Naive thymus-derived CD4-positive, alpha-beta T cell (primary cell): ENCODE measurements at places on chromosomes 3 and 15. TPM values are rescaled to one million over a fixed set of nuclear protein-coding genes. Genes with fewer than 3 reads are reported as not detected.
A peak's percentile ranks its signal among the peaks of the same experiment; 100 is the strongest.

The CRABP1 gene
- total RNA-seq: not detected

The TMEM41A gene
- total RNA-seq: 29.1 TPM

The PLCH1 gene
- total RNA-seq: 0.56 TPM in 2 replicates

The PLA2G4D gene
- not detected for total RNA-seq

The CACNA2D3 gene
- 0.27 TPM for total RNA-seq

The UQCRC1 gene
- total RNA-seq: 91.7 TPM

The PCOLCE2 gene
- total RNA-seq: not detected

- no peak overlapping the region for H3K4me3 ChIP-seq
- H3K36me3 ChIP-seq: no peaks in the 10 kb centered on the region
- H3K27ac ChIP-seq: no peak overlapping the region
Measured at GRCh38 chr3:144332868-144333267, 361.2 kb downstream of the DIPK2A start.

- no peak overlapping the region for H3K27ac ChIP-seq
- no peak for DNase-seq
- no peaks in the 10 kb centered on the region for H3K36me3 ChIP-seq
- H3K4me3 ChIP-seq: no peak overlapping the region
- H3K4me1 ChIP-seq: peaks cover 9% of the 10 kb centered on the region
Measured at GRCh38 chr3:25897019-25897418, 107.1 kb downstream of the OXSM start.

GRCh38 chr3:126552688-126553283 lies 5.9 kb downstream of the C3orf22 start:
- H3K4me3 ChIP-seq: no peak overlapping the region
- no peak for DNase-seq
- no peaks in the 10 kb centered on the region for H3K36me3 ChIP-seq
- H3K4me1 ChIP-seq: no peaks in the 10 kb centered on the region

DNA sequence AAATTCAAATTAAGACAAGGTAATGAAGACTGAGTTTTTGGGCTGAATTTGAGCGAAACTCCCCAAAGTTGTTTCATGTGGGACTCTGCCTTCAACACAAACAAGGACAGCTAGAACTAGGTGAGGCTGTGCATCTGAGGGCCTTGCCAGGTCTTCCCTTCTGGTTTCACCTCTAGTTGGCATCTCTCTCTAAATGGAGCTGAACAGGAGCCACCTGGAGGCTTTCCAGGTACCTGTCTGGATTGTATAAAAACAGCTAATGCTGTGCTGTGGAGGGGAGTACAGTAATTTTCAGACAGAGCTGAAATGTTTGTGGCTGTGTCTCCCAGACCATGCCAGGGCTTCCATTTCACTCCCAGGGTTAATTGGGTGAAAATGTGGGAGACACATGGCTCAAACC lies 27.1 kb downstream of the TRIM71 start:
- H3K27ac ChIP-seq: no peak overlapping the region
- H3K4me1 ChIP-seq: no peaks in the 10 kb centered on the region
- no peaks in the 10 kb centered on the region for H3K27me3 ChIP-seq
- H3K36me3 ChIP-seq: no peaks in the 10 kb centered on the region

DNA sequence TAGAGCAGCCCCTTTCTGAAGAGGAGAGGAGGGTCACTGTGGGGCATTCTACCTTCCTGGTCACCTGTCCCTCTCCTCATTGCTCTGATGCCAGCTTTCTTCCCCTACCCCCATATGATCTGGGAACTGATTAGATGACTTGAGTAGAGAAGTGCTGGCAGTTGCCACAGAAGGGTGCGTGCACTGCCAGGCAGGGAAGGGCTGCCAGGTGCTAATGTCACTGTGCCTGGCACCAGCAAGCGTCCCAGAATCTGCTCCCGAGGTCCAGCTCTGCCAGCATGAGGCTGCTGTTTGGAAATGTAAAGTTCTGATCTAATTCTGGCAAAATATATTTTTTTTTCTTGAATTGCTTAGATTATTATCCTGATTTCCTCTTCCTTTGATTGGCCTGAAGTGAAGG lies 52.8 kb downstream of the PPM1L start:
- H3K4me3 ChIP-seq: no peak overlapping the region
- H3K27me3 ChIP-seq: no peaks in the 10 kb centered on the region
- H3K36me3 ChIP-seq: no peaks in the 10 kb centered on the region
- no peaks in the 10 kb centered on the region for H3K4me1 ChIP-seq
- H3K27ac ChIP-seq: no peak overlapping the region

DNA sequence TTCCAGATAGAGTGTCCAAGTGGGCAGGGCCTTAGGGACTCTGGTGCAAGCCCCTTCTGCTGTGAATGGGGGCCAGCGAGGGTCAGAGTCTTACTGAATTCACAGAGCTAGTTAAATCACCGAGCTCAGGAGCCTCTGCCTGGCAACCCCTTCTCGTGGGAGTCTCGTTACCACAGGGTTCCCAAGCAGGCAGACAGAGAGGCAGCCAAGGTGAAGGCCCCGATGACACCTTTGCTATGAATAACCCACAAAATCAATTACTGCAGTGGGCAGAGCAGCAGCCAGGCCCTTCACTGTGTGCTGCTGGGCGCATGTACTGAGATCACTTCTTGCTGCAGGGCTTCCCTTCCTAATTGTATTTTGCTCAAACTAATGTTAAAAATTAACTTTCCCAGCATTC lies 56.9 kb downstream of the SPSB4 start:
- H3K4me1 ChIP-seq: no peaks in the 10 kb centered on the region
- no peaks in the 10 kb centered on the region for H3K27me3 ChIP-seq
- no peaks in the 10 kb centered on the region for H3K36me3 ChIP-seq
- DNase-seq: no peak
- H3K4me3 ChIP-seq: no peak overlapping the region

GRCh38 chr3:197749601-197750395 lies at the start of gene FYTTD1:
Gene FYTTD1, plus strand, starts transcription at chr3:197749883. Its CDS starts 89 bp downstream, at chr3:197749972.
- H3K4me1 ChIP-seq: peaks cover 32% of the 10 kb centered on the region
- H3K27me3 ChIP-seq: no peaks in the 10 kb centered on the region
- peak within 1 kb of the TSS; percentile 85 for H3K4me3 ChIP-seq
- H3K36me3 ChIP-seq: peaks cover 7% of the 10 kb centered on the region
- peak; percentile 89 for DNase-seq
- peak within 1 kb of the TSS; percentile 94 for H3K27ac ChIP-seq

DNA sequence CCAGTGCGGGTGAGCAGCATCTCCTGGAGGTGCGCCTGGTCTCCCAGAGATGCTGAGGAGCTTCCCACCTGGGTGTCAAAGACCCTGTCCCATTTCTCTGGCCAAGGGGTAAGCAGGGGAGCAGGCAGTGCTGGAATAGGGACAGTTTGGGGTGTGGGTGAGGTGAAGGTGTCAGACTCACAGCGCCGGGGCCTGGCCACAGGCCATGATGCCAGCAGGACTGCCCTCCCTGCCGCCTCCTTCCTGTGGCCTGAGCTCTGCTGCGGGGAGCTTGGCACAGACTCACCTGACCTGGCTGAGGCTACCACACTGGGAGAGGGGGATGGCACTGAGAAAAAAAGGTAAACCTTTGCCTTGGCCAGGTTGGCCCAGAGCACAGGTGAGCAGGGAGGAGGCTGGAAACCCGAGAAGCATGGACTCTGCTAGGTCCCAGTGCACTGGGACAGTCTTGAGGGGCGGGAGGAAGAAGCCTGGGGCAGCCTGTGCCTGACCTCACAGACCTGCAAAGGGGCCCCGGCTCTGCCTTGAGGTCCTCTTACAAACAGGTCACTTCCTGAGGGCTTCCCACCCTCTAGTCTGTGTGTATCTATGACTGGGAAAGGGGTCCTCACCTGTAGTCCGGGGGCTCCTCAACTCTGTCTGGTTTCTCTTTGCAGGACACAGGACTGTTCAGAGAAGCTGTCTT lies 28.2 kb downstream of the GRAMD2A start:
- H3K4me3 ChIP-seq: no peak overlapping the region
- no peak overlapping the region for H3K27ac ChIP-seq
- no peak for DNase-seq
- H3K27me3 ChIP-seq: no peaks in the 10 kb centered on the region

DNA sequence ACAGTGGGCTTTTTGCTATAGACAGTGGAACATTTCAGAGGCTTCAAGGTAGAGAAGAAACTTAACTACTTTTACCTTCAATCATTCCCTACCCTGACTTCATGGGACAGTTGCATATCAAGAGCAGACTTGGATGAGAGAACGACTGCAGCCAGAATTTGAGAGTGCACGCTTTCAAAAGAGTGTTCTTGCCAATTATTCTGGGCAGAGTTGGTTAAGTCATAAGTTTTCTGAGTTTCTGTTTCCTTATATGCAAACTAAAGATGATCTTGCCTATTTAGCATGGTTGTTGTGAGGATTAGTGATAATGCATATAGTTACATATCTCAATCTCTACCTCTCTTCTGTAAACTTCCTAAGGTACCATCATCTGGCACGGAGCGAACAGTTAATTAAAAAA lies 7.6 kb downstream of the SLC9A9 start:
- no peaks in the 10 kb centered on the region for H3K4me1 ChIP-seq
- no peak overlapping the region for H3K4me3 ChIP-seq
- H3K27me3 ChIP-seq: no peaks in the 10 kb centered on the region

DNA sequence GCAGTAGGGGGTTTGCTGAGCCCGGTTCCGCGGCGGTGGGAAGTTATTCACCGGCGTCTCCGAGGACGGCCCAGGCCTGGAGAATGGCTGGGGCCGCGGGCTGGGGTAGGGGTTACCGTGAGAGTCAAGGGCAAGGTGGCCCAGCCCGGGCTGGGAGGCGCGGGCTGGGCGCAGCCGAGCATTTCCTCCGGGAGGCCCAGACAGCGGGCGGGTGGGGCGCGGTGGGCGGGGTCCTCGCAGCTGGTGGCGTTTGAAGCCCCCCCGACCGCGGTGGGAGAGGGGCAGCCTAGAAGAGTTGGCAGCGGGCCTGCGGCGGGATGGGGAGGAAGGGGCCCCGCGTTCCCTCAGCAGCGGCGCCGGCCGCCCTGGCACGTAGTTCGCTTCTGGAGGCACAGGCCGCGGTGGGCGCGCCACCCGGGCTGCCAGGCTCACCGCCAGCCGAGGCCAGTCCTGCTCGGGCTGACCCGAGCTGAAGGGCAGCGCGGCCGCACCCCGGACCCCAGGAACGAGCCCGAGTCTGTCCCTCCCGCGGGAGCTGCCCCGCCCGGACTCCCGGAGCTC lies 960 bp upstream of the KLF13 start:
- no peaks in the 10 kb centered on the region for H3K27me3 ChIP-seq
- H3K27ac ChIP-seq: peak overlapping the region; percentile 99
- peak; percentile 35 for DNase-seq
- H3K36me3 ChIP-seq: no peaks in the 10 kb centered on the region
- peak overlapping the region; percentile 72 for H3K4me3 ChIP-seq

GRCh38 chr3:51340013-51340829 lies 44.9 kb upstream of the MANF start:
- H3K27ac ChIP-seq: no peak overlapping the region
- H3K27me3 ChIP-seq: no peaks in the 10 kb centered on the region
- DNase-seq: no peak

DNA sequence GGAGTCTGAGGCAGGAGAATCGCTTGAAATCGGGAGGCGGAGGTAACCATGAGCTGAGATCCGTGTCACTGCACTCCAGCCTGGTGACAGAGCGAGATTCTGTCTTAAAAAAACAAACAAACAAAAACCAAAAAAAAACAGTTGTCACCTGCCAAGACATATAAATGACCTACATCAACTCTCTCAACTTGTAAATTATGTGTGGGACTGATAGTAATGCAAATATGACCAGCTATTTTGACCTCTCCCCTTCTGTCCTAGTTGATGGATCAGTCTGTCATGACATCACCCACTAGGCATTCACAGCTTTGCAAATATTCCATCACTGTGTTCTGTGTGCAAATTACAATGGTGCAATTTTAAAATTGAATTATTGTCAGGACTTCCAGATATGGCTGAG lies 175.4 kb downstream of the EBLN2 start:
- H3K36me3 ChIP-seq: no peaks in the 10 kb centered on the region
- no peak for DNase-seq
- no peak overlapping the region for H3K27ac ChIP-seq
- H3K4me3 ChIP-seq: no peak overlapping the region
- no peaks in the 10 kb centered on the region for H3K4me1 ChIP-seq

DNA sequence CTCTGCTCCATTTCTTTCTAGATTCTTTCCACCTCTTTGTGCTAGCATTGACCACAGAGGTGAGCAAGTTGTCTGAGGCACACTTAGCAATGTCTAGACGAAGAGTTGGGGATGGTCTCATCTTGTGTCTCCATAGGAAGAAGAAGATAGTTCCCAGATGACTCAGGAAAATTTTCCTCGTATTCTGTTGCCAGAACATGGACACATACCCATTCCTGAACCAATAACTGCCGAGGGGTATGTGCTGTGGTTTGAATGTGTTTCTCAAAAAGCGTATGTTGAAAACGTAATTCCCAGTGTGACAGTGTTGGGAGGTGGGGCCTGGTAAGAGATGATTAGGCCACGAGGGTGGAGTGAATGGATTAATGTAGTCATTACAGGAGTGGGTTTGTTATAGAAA lies 107.5 kb upstream of the GALNT15 start:
- no peaks in the 10 kb centered on the region for H3K4me1 ChIP-seq
- no peak overlapping the region for H3K4me3 ChIP-seq

GRCh38 chr3:14761866-14762265 lies 56.9 kb upstream of the FGD5 start:
- no peak overlapping the region for H3K27ac ChIP-seq
- no peaks in the 10 kb centered on the region for H3K4me1 ChIP-seq
- H3K4me3 ChIP-seq: no peak overlapping the region
- DNase-seq: no peak
- H3K27me3 ChIP-seq: no peaks in the 10 kb centered on the region
- no peaks in the 10 kb centered on the region for H3K36me3 ChIP-seq

- no peaks in the 10 kb centered on the region for H3K4me1 ChIP-seq
- no peak for DNase-seq
- H3K4me3 ChIP-seq: no peak overlapping the region
- peaks cover 50% of the 10 kb centered on the region for H3K36me3 ChIP-seq
- no peak overlapping the region for H3K27ac ChIP-seq
- no peaks in the 10 kb centered on the region for H3K27me3 ChIP-seq
Measured at GRCh38 chr3:143036557-143036956, 35.2 kb downstream of the U2SURP start.

GRCh38 chr3:162670181-162670580 lies 1173.6 kb downstream of the OTOL1 start:
- no peak overlapping the region for H3K27ac ChIP-seq
- no peak overlapping the region for H3K4me3 ChIP-seq
- no peaks in the 10 kb centered on the region for H3K27me3 ChIP-seq
- no peak for DNase-seq

- no peak overlapping the region for H3K27ac ChIP-seq
- no peak overlapping the region for H3K4me3 ChIP-seq
- no peaks in the 10 kb centered on the region for H3K27me3 ChIP-seq
Measured at GRCh38 chr3:55683666-55684270, 196.7 kb upstream of the WNT5A start.

GRCh38 chr3:133941415-133941821 lies 45.7 kb upstream of the RAB6B start:
- DNase-seq: no peak
- no peak overlapping the region for H3K27ac ChIP-seq
- H3K4me1 ChIP-seq: no peaks in the 10 kb centered on the region

- no peak for DNase-seq
- H3K4me1 ChIP-seq: no peaks in the 10 kb centered on the region
- H3K4me3 ChIP-seq: no peak overlapping the region
- no peak overlapping the region for H3K27ac ChIP-seq
Measured at GRCh38 chr3:184110316-184110725, 13.5 kb downstream of the HTR3E start.

- H3K4me1 ChIP-seq: no peaks in the 10 kb centered on the region
- H3K36me3 ChIP-seq: no peaks in the 10 kb centered on the region
- H3K4me3 ChIP-seq: no peak overlapping the region
- DNase-seq: no peak
- no peak overlapping the region for H3K27ac ChIP-seq
- H3K27me3 ChIP-seq: no peaks in the 10 kb centered on the region
Measured at GRCh38 chr3:12748477-12748876, 10.6 kb downstream of the TMEM40 start.

- no peak overlapping the region for H3K4me3 ChIP-seq
- H3K36me3 ChIP-seq: no peaks in the 10 kb centered on the region
- no peak overlapping the region for H3K27ac ChIP-seq
- no peaks in the 10 kb centered on the region for H3K27me3 ChIP-seq
- H3K4me1 ChIP-seq: peaks cover 14% of the 10 kb centered on the region
Measured at GRCh38 chr3:73029321-73029796, 32.1 kb upstream of the EBLN2 start.
